Foreskin keratinocyte (primary cell): ENCODE measurements at places on chromosomes 2 and 18. TPM values are rescaled to one million over a fixed set of nuclear protein-coding genes. Genes with fewer than 3 reads are reported as not detected.

The SNTG2 gene
- total RNA-seq: not detected in 2 replicates

The GPR75 gene
- 1.6 and 2.2 TPM in 2 replicates for total RNA-seq

The CAPN14 gene
- total RNA-seq: 0.31 and 0.35 TPM in 2 replicates

The SLC9A4 gene
- not detected in 2 replicates for total RNA-seq

The CBLN2 gene
- total RNA-seq: not detected in 2 replicates

The MGAT5 gene
- 60.2 and 83.1 TPM in 2 replicates for total RNA-seq

The REEP1 gene
- 0.11 and 0.14 TPM in 2 replicates for total RNA-seq

The MRO gene
- total RNA-seq: not detected in 2 replicates
